Stimulated activated CD4-positive, alpha-beta T cell treated with anti-CD3 and anti-CD28 coated beads, Interleukin-1b, Interleukin-23, amount 100 ng/mL, for 1 hour (primary cell): ENCODE measurements at places on chromosomes 16 and 17.

DNA sequence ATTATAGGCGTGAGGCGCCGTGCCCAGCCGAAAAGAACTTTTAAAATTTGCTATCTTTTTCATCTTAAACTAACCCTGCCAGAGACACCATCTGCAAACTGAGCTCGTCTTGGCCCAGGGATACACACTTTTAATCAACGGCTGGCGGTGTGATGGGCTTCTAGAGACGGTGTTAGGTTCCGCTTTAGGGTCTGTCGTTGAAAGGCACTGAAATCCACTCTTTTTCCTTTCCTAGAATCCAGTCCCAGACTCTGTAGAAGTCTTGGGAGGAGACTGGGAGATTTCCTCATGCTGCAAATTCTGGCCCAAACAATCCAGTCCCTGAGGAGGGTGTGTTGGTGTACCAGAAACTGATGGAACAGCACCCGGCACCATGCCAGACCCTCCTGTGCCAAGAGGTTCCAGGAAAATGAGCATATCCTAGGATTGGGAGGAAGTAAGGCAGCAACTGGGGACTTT lies 52.0 kb upstream of the TEX2 start:
- DNase-seq = no peak

DNA sequence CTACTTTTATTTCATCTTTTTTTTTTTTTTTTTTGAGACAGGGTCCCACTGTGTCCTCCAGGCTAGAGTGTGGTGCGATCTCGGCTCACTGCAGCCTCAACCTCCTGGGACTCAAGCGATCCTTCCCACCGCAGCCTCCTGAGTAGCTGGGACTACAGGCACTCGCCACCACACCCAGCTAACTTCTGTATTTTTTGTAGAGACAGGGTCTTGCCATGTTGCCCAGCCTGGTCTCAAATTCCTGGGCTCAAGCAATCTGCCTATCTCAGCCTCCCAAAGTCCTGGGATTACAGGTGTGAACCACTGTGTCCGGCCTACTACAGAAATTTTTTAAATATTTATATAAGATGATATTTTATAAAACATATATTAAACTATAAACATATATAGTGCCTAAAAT lies 4.8 kb downstream of the MYO18A start:
- DNase-seq = no peak

- no peak for DNase-seq
Observed at GRCh38 chr17:16211590-16211989, 3.7 kb downstream of the NCOR1 start.

- DNase-seq = no peak
Observed at GRCh38 chr16:12314653-12315185, 338.2 kb downstream of the SNX29 start.

- DNase-seq = no peak
Observed at GRCh38 chr16:70730031-70730430, 44.2 kb upstream of the MTSS2 start.

DNA sequence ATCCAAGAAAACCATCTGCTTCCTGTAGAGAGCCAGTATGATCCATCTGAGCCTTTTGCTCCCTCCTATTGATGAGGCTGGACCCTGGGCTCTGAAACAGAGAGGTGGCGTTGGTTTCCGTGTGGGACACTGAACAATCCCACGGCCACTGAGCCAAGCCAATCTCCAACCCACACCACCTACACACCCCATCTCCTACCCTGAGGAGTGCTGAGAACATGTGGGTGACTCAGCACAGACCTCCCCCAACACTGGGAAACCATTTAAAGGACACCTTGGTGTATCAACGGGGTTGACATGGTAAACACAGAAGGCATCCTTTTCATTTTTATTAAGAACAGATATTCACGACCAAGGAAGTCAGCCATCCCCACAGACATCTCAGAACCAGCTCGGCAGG lies 332.1 kb downstream of the SLC39A11 start:
- no peak for DNase-seq

GRCh38 chr17:81956607-81957589 lies 4.1 kb downstream of the NOTUM start:
- DNase-seq = no peak

- no peak for DNase-seq
Observed at GRCh38 chr17:2241823-2242222, 61.8 kb downstream of the SMG6 start.

- DNase-seq = no peak
Observed at GRCh38 chr17:44900894-44901293, 1.6 kb upstream of the EFTUD2 start.

GRCh38 chr16:11634312-11634711 lies 33.9 kb upstream of the SNN start:
- DNase-seq = no peak

- no peak for DNase-seq
Observed at GRCh38 chr17:60301649-60302048, 90.3 kb downstream of the USP32 start.

GRCh38 chr16:4375717-4376116 lies 4.1 kb downstream of the VASN start:
- no peak for DNase-seq

DNA sequence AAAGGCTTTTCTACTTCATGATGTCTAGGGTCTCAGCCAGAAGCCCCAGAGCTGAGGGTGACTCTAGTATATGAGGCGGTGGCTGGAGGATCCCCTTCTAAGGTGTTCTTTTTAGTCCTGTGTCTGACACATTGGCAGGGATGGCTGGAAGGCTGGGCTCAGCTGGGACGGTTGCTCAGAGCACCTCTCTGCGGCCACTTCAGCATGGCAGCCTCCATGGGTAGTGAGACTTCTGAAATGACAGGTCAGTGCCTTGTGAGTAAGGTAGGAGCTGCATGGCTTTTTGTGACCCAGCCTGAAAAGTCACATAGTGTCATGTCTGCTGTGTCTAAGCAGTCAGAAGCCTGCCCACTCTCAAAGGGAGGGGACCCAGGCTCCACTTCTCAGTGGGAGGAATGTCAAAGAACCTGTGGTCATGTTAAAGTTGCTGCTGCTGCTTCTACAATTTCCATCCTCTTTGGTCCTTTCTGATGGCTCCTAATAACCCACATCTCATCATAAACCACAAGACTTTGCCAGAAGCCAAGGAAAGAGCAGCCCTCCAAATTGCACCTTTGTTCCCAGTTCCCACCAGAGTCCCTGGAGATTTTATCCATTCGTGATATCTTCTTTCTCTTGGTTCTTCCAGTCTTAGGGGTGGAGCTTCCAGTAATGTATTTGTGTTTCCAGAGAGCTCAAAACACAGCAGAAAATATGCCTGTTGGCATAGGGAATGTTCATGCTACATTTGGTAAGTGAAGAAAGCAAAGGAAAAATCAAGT lies 15.4 kb upstream of the KCNG4 start:
- no peak for DNase-seq

- DNase-seq = peak; percentile 8
Observed at GRCh38 chr17:33779234-33779591, 475.9 kb upstream of the CCL2 start.

DNA sequence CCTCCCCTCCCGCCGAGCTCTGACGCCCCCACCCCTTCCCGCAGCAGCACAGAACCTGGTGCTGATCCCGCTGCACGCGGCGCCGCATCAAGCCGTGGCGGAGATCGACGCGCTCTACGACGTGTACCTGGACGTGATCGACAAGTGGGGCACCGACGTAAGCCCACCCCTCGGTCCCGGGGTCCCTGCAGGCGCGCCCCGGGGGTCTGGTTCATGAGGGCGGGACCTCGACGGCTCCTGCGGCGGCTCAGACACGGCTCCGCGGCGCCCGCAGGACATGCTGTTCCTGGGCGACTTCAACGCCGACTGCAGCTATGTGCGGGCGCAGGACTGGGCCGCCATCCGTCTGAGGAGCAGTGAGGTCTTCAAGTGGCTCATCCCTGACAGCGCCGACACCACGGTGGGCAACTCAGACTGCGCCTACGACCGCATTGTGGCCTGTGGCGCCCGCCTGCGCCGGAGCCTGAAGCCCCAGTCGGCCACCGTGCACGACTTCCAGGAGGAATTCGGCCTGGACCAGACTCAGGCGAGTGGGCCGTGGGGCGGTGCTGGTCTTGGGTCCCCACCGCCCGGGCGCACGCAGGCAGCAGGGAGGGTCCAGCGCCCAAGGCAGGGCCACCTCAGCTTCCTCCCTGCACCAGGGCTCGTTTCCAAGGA lies 1.4 kb downstream of the DNASE1L2 start:
- DNase-seq = no peak

- DNase-seq = no peak
Observed at GRCh38 chr17:36463916-36464764, 22.3 kb upstream of the ZNHIT3 start.
